ENCODE measurements at places on chromosomes 5 and 9.

DNA sequence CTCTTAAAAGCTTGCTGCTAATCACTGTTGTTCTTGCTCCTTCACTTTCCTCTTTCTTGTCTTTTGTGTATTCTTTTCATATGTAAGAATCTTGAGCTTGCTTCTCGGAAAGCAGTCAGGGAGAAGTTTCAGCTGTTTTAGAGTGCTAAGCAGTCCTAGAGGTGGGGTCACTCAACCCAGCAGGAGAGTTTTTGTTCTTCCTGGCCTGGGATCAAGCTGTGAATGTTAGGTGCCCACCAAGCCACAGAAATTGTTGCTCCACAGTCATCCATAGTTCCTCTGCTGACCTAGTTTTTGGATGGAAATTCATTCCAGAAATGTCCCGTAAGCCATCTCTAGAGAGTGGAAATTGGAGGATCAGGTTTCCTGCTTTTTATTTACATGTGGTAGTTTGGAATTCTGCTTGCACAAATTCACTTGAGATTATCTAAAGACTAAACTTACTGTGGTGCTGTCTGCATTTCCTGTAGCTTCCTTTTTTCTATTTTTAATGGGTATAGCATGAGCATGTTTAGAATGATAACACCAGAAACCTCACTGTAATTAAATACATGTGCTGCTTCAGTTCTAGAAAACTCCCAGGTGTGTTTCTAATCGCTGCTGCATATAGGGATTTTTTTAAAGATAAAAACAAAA, 108.7 kb downstream of the MAST4 start:
- DNase-seq, result no peak

DNA sequence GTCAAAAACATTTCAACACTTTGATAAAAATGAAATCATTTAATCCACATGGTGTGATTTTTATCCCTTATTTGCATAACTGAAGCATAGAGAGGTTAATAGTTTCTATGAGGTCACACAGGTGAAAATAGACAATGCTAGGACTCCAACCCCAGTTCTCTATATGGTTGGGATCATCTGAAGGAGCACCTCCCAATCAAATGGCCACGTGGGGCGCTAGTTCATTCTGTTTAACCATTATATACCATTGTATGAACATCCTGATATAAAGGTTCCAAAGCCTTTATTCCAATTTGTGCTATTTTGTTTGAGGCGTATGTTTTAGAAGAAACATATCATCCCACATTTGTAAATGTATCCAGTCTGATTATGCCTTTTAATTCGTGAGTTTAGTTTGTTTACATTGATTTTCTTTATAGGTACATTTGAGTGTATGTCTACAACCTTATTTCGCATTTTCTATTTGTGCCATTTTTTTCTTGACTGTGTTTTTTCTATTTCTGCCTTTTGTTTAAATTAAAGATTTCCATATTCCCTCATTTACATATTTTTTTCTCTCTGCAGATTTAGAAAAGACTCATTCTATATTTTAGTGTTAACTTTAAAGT, 1092.0 kb downstream of the MAT2B start:
- no peak for DNase-seq

DNA sequence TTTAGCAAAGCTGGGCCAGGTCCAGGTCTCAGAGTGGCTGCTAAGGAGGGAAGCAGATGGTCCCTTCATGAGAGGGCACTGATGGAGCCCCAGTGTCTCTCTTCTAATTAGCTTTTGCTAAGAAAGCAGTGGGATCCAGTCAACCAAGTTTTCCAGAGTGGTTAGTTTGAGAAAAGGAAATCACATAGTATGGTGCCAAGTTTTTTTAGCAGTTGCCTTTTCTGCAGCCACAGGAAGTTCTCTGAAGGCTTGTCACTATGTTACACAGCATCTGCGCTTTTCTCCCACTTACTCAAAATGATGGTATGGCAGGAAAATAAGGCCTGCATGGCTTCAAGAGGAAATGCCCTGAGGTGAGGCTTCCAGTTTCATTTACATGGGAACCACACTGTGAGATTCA, 331.5 kb upstream of the ZNF462 start:
- DNase-seq, result no peak

GRCh38 chr5:149129181-149129580, 12.1 kb upstream of the ABLIM3 start:
- DNase-seq, result no peak

DNA sequence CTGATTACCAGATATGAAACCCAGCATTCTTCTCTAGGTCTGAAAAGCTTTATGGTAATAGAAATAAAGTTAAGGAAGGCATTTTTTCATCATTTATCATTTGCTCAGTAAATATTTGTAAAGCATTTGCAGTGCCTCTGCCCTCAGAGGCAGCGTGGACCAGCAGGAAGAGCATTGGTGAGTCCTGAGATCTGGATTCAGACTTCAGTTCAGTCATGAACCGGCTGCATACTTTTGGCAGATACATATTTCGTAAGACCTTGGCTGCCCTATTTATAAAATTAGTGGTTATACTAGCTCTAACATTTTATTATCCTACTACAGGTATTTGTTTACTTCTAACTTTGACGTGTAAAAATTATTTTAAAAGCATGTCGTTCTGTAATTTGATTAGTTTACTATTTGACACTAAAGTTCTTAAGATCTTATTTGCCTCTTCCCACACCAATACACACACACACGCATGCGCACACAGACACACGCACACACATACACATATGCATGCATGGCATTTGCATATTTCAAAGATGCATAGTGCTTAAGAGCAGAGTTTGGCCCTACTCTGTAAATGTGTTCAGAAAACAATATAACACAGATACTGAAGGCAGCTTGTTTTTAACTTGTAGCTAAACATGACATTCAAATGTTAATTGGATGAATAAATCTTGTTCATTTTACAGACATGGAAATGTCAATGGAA, 101.9 kb downstream of the RPS23 start:
- no peak for DNase-seq

- no peak for DNase-seq
Observed at GRCh38 chr9:130138791-130139190, 33.4 kb upstream of the NCS1 start.

GRCh38 chr5:138903130-138903775, 28.1 kb upstream of the LRRTM2 start:
- DNase-seq, result no peak

GRCh38 chr9:70587201-70587600, 172.7 kb upstream of the KLF9 start:
- DNase-seq, result no peak

GRCh38 chr5:116035123-116035522, 2.9 kb downstream of the ARL14EPL start:
- no peak for DNase-seq

DNA sequence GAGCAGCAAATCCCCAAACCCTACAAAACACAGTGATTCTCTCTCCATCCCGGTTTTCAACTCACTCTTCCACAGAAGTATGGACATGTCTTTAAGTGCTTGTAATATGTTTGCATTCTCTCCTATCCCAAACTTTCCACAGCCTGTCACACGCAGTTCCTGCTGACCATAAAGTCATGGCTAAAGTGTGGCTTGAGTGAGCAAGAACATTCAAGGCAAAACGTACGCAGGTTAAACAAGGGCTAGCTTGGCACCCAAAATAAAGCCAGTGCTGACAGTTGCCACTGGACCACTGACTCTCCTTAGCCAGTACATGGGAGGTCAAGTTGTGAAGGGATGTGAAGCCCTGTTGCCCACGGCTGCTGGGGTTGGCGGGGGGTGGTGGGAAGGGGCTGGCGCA, 211.1 kb upstream of the IRX1 start:
- no peak for DNase-seq

- no peak for DNase-seq
Observed at GRCh38 chr9:16640649-16641048, 229.8 kb downstream of the BNC2 start.

- no peak for DNase-seq
Observed at GRCh38 chr9:38345851-38346755, 46.4 kb upstream of the ALDH1B1 start.

- no peak for DNase-seq
Observed at GRCh38 chr5:82314964-82315758, 37.0 kb upstream of the RPS23 start.

- DNase-seq, result no peak
Observed at GRCh38 chr5:168011096-168011495, 280.3 kb upstream of the WWC1 start.

- no peak for DNase-seq
Observed at GRCh38 chr5:132387640-132388117, 18.2 kb downstream of the SLC22A5 start.

GRCh38 chr5:78983601-78984438, 1.3 kb downstream of the ARSB start:
- DNase-seq, result no peak

DNA sequence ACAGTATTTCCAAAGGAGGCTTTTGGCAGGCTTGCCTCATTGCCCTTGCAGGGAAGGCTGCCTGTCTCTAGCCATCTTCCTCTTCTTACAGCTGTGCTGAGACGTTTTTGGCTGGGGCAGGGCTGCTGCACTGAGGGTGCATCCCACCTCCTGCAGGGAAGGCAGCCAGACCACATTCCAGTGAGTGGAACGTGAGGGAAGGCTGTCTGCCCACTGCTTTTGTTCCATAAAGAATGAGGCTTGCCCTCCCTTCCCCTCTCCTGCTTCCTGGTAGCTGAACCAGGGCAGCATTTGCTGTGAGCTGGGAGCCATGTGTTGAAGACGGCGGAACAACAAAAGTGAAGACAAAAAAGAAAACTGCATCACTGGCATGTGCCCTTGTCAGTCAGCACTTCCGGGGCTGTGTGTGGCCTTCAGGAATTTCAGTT, 16.8 kb downstream of the MGAT1 start:
- DNase-seq, result no peak

- no peak for DNase-seq
Observed at GRCh38 chr5:96476654-96477053, 43.6 kb upstream of the PCSK1 start.

GRCh38 chr9:744790-745484, 96.6 kb upstream of the DMRT1 start:
- DNase-seq, result no peak

GRCh38 chr5:147611483-147611882, 101.6 kb upstream of the DPYSL3 start:
- DNase-seq, result no peak

DNA sequence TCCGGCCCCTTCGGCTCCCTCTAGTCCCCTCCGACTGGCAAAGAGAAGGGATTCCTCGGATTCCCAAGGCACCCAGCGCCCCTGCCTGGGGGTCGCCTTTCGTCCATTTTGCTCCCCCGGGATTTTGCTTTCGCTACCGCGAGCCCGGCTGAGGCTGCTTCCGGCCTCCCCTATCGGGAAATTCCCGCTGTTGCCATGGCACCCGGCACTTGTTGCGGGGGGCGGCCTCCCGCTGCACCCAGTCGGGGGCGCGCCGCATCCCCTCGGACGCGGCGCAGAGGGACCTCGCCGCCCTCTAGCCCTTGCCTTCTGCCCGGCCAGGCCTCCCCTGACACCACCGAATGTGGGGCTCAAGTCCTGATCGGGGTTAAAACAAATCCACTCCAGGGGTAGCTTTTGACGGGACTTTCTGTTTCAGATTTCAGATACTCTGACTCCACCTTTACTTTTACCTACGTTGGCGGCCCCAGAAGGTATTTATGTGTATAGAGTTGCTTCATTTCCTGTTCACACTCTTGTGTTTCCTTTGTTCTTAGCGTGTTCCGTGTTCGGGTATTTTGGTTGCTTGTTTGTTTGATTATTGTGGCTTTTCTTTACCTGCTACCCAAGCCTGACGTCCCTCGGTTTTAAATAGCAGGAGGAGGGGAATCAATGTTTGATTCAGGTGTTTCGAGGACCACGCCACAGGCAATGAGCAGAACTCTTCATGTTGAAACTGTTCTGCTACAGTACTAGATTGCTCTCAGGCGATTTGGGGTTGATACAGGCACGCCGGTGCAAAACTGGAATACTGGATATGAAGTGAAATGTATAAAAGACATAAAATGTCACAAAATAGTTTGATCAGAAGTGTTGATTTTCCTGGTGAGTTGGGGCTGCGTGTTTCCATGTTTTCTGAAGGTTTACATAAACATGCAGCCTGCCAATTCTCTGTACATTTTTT, 1.5 kb downstream of the PARP8 start:
- peak; percentile 83 for DNase-seq

- DNase-seq, result no peak
Observed at GRCh38 chr5:55211184-55211874, 15.8 kb downstream of the MCIDAS start.

DNA sequence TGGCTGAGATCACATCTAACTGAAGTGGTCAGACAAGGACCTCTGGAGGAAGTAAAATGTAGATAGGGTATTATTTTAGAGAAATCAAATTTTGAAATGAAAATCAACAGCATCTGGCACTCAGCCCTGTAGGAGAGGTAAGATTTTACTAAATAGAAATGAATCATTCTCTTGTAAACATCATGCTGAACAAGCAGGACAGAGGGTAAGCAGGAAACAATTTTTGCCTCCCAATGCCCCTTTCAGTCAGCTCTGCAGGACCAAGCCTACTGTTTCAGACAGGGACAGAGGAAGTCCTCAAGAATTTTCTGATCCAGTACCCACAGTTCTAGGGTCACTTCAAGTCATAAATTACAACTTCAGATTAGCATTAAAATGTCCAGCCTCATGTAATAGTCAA, 190.1 kb downstream of the ESM1 start:
- no peak for DNase-seq

DNA sequence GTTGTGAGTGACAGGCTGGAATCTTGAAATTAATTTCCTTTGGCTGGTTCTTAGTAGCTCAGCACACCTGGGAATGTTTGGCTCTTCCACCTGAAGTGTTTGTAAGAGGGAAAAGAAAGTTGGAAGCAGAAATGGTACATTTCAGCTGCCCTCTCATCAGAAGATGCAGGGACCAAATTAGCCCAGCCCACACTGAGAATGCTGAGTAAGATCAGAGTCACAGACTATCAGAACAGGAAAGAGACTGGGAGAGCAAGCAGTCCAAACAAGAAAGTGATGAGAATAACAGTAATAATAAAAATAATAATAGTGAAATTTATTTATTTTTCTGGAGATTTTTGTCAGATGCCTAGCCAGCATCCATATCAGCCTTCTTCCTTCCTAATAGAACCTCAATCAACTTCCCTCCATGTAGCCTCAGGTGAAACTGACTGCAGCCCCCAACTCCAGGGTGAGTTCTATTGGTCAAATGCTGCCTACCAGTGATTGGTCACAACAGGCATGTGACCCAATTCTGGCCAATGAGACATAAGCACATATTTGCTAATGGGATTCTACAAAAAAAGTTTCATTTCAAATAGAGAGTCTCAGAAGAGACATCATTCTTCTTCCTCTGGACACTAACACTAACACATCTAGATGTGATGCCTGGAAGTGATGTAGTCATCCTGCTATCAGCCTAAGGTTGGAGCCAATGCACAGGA, 31.2 kb upstream of the ADRA1B start:
- no peak for DNase-seq

GRCh38 chr9:31573561-31573960, 810.9 kb upstream of the ACO1 start:
- DNase-seq, result no peak

DNA sequence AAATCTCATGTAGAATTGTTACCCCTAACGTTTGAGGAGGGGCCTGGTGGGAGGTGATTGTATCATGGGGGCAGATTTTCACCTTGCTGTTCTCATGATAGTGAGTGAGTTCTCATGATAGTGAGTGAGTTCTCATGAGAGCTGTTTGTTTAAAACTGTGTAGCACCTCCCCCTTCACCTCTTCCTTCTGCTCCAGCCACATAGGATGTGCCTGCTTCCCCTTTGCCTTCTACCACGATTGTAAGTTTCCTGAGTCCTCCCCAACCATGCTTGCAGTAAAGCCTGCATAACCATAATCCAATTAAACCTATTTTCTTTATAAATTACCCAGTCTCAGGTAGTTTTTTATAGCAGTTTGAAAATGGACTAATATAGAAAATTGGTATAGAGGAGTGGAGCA, 1783.7 kb upstream of the CDH9 start:
- no peak for DNase-seq
